ENCODE measurements at places on chromosomes 12 and 14.

- DNase-seq = no peak
Measured at GRCh38 chr12:76556368-76556767, 3.2 kb downstream of the OSBPL8 start.

DNA sequence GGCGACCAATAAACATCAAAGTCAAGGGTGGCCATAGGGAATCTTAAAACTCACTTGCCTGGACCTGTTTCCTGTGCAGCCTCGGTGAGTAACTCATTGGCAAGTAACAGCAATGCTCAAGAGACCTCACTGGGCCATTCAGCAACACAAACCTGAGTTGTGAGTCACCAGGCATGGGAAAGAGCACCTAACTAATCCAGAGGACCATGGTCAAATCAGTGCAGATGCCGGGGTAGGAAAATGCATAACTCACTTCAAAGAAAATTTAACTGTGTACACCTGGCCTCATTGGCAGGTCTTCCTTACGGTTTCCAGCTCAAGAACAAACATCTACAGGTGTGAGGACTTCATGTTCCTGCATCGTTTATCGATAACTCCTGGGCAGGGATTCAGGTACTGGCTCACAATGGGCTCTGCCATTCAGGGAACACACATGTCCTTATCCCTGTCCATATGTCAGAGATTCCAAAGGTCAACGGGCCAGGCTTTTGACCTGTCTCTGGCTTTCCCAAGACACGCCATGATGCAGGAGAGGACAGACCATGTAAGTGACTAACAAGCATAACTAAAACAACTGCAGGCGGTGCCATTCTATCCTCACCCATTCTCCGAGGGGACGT is 211.8 kb downstream of the ANO2 start:
- no peak for DNase-seq

GRCh38 chr12:28489246-28489645 is 299.0 kb downstream of the CCDC91 start:
- DNase-seq = no peak

DNA sequence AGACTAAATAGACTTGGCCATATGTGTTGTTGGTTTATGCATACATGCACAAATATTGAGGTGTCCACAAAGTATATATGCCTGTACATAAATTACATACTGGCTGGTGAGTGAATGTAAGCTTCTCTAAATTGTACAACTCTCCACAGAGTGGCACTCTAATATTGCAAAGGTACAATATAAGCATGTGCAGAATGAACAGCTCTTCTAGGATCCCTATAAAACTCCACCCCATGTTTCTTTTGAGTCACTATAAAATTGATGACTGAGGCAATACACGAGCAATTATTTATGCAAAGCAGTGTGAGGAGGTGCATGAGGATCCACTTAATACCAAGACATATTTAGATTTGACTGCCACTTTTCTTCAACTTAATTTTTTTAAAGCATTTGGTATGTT is 172.2 kb downstream of the NAV3 start:
- DNase-seq = no peak

- DNase-seq = no peak
Measured at GRCh38 chr12:19485240-19485639, 45.9 kb downstream of the AEBP2 start.

DNA sequence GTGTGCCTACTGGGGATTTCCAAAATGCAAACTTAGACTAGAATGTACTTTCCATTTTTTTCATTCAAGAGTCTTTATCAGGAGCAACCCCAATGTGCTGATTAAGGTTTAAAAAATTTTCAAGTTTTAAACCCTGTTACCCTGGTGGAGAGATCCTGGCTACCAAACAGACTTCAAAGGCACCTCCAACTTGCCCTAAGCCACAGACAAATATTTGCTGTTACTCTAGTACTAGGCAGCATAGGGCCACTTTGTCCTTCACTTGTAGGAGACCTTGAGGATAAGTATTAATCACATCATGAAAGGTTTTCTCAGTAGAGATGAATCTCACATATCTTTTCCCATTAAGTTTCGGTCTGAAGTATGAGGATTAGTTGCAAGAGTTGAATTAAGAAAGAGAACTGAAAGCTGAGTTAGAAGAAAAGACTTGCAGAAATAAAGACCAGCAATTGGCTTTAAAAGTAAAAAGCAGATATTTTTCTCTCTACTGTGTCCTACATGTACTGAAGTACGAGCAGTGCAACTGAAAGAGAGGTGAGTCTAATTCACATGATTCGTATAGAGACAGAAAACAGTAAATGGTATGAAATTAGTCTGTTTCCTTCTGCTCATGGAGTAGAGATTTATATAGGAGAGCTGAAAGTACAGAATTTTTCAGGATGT is 28.3 kb downstream of the NTN4 start:
- DNase-seq = no peak

GRCh38 chr12:70756791-70757190 is 119.6 kb upstream of the PTPRB start:
- DNase-seq = no peak

GRCh38 chr14:61342932-61343331 is 21.6 kb downstream of the PRKCH start:
- no peak for DNase-seq

GRCh38 chr12:52191841-52192791 is at the start of gene KRT80:
TSS of gene KRT80 (minus strand) at chr12:52192014. CDS start at chr12:52191902, 112 bp downstream.
- no peak for DNase-seq

GRCh38 chr14:104993808-104994591 is 8.4 kb downstream of the CLBA1 start:
- no peak for DNase-seq

Measured in stimulated activated CD8-positive, alpha-beta memory T cell treated with anti-CD3 and anti-CD28 coated beads, Interleukin-7, amount 100 ng/mL, for 1 hour (primary cell).